Trophoblast cell (in vitro differentiated cells and primary cell): ENCODE measurements at places on chromosomes 4 and X.
A peak's percentile ranks its signal among the peaks of the same experiment; 100 is the strongest.

- H3K4me1 ChIP-seq = no peaks in the 10 kb centered on the region
- H3K27ac ChIP-seq = no peak overlapping the region
- no peak overlapping the region for H3K4me3 ChIP-seq
- DNase-seq = no peak
- no peaks in the 10 kb centered on the region for H3K27me3 ChIP-seq
These were observed 97.4 kb downstream of the IRF2 start for GRCh38 chr4:184376923-184377322.

DNA sequence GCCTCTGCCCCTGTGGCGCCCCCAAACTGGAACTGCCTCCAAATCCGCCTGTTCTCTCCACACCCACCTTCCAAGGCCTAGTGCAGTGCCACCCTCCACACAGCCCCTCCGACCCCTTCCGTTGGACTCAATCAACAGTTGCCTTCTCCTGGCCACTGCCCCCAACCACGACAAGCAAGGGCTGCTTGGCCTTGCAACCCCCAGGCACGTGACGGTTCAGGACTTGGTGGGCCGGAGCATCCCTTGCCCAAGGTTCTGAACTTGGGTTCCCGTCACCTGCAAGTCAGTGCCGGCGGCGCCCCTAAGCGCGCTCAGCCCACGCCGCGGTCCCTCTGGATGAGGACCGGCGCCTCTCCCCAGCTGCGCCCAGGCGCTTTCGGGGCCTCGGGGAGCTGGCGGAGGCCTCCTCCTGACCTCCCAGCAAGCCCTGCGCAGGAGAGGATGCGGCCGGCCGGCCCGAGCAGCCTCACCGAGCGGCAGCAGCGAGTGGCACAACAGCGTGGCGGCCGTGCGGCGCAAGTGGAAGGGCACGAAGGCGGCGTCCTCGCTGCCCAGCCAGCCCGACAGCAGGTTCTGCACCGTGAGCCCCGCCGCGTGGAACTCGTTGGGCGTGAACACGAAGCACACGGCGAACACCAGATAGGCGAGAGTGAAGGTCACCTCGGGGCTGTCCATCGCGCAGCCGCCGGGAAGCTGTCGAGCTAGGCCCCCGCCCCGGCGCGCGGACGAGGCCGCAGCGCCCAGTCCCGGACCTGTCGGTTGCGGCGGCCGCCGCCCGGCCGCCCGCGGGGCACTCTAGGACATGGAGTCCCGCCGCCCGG is 750 bp downstream of the TMEM129 start:
- peaks cover 14% of the 10 kb centered on the region for H3K4me1 ChIP-seq
- peak; percentile 31 for DNase-seq
- H3K4me3 ChIP-seq = peak overlapping the region; percentile 90
- peaks cover 38% of the 10 kb centered on the region for H3K36me3 ChIP-seq
- peak overlapping the region; percentile 40 for H3K27ac ChIP-seq

GRCh38 chrX:37686369-37686995 is 891 bp downstream of the XK start:
- H3K4me3 ChIP-seq = no peak overlapping the region
- H3K27me3 ChIP-seq = no peaks in the 10 kb centered on the region
- no peak overlapping the region for H3K27ac ChIP-seq
- H3K36me3 ChIP-seq = no peaks in the 10 kb centered on the region
- no peak for DNase-seq

- DNase-seq = no peak
- H3K27ac ChIP-seq = no peak overlapping the region
- H3K4me1 ChIP-seq = peaks cover 2% of the 10 kb centered on the region
- H3K36me3 ChIP-seq = no peaks in the 10 kb centered on the region
These were observed 101.6 kb downstream of the PDE5A start for GRCh38 chr4:119526786-119527550.

DNA sequence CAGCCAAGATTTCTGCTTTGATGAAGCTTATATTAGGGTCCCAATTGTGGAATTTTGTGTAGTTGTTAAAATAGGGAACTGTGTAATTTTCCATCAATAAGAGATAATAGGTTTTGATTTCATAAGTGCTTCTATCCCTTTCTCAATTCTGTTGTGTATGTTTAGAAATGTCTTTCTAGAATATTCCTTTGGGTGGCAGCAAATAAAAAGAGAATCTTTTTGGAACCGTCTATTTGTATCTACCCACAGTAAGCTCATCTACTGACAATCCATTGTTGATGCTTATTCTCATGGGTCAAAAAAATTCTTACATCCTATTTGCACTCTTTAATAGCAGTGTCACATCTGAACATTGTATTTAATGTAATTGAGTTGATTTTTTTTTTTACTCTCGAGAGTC is 61.7 kb downstream of the TMA16 start:
- H3K36me3 ChIP-seq = no peaks in the 10 kb centered on the region
- H3K27ac ChIP-seq = no peak overlapping the region
- no peak overlapping the region for H3K4me3 ChIP-seq
- no peak for DNase-seq
- H3K4me1 ChIP-seq = no peaks in the 10 kb centered on the region
- no peaks in the 10 kb centered on the region for H3K27me3 ChIP-seq

GRCh38 chr4:169256101-169256612 is 14.6 kb downstream of the SH3RF1 start:
- no peak overlapping the region for H3K4me3 ChIP-seq
- no peak for DNase-seq
- peaks cover 14% of the 10 kb centered on the region for H3K4me1 ChIP-seq
- no peaks in the 10 kb centered on the region for H3K36me3 ChIP-seq

DNA sequence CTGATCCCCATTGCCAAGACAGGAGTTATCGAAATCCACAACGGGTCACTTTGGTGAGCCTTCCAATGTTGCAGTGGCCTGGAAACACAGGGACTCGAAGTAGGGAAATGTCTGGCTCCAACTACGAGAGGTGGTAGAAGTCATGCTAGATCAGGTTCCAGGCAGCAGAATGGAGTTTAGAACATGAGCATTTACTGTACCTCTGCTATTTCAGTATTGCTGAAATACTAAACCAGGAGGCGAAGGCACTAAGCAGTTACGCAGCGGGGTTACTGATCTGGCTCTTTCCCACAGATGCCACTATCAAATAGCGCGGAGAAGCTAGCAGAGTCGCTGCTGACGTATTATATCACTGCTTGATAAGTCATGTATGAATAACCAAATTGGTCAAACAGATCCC is 56.3 kb downstream of the PTCHD1 start:
- no peaks in the 10 kb centered on the region for H3K36me3 ChIP-seq
- H3K4me1 ChIP-seq = no peaks in the 10 kb centered on the region
- no peak overlapping the region for H3K4me3 ChIP-seq
- no peak for DNase-seq
- H3K27me3 ChIP-seq = no peaks in the 10 kb centered on the region

DNA sequence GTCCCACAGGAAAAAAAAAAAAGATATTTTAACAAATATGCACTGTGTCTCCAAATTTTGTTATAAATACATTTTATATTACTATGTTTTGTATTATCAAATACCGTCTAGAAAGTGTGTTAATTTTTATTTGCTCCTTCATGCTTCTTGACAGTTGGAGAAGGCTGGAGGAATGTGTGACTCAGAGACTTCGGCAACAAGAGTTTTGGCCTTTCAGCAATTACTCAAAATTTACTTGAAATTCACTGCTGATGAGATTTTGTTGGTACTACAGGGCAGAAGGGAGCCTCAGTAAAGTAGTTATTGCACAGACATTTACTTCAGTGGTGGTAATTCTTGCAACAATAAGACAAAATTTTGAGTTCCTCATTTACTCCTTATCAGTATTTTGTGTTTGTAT is 2164.0 kb downstream of the PCDH7 start:
- no peak for DNase-seq
- H3K27me3 ChIP-seq = no peaks in the 10 kb centered on the region
- no peaks in the 10 kb centered on the region for H3K4me1 ChIP-seq
- H3K4me3 ChIP-seq = no peak overlapping the region
- no peak overlapping the region for H3K27ac ChIP-seq

- no peak for DNase-seq
- peaks cover 5% of the 10 kb centered on the region for H3K4me1 ChIP-seq
- no peak overlapping the region for H3K4me3 ChIP-seq
- peaks cover 92% of the 10 kb centered on the region for H3K27me3 ChIP-seq
- no peak overlapping the region for H3K27ac ChIP-seq
These were observed 16.9 kb downstream of the NKX3-2 start for GRCh38 chr4:13527192-13527980.

DNA sequence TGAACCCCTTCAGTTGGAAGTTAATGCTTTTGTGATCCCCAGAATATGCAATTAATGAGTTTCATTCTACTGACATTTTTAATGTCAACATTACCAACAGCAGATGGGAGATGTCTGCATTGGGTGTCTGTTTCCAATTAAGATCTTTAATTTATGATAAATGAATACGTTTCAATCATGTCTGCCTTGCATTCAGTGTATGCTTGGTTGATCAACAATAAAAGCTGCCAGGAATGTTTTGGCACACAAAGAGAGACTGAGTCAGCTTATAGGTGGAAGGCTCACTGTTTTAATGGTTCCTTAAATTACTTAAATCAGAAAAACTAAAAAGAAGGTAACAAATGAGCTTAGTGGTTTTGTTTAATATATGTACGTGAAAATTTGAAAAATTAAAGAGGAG is 359.9 kb upstream of the CNKSR2 start:
- H3K4me1 ChIP-seq = no peaks in the 10 kb centered on the region
- no peaks in the 10 kb centered on the region for H3K36me3 ChIP-seq
- H3K27ac ChIP-seq = no peak overlapping the region
- no peaks in the 10 kb centered on the region for H3K27me3 ChIP-seq
- DNase-seq = no peak
- no peak overlapping the region for H3K4me3 ChIP-seq

GRCh38 chrX:145532176-145532780 is 285.0 kb downstream of the SPANXN1 start:
- no peak for DNase-seq
- H3K27ac ChIP-seq = no peak overlapping the region
- H3K36me3 ChIP-seq = no peaks in the 10 kb centered on the region

DNA sequence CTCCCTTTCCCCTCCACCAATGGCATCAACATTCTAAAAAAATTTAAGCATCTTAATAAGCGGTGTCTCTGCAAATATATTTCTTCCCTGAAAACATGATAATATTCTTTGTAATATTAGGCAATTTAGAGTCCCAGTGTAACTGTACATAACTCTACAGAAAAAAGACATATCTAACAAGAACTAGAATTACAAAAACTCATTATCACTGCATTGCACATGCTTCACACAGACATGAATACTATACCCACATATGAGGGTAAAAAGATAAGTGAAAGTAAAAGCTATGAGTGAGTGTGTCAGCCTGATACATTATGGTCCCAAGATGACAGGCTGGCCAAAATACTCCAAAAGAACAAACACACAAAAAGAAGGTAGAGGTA is 2.4 kb upstream of the FGB start:
- peak; percentile 83 for DNase-seq
- H3K36me3 ChIP-seq = no peaks in the 10 kb centered on the region
- H3K27ac ChIP-seq = no peak overlapping the region
- H3K4me1 ChIP-seq = no peaks in the 10 kb centered on the region
- H3K4me3 ChIP-seq = no peak overlapping the region
- H3K27me3 ChIP-seq = no peaks in the 10 kb centered on the region

GRCh38 chr4:73053974-73054480 is 15.5 kb downstream of the COX18 start:
- no peak overlapping the region for H3K4me3 ChIP-seq
- no peaks in the 10 kb centered on the region for H3K4me1 ChIP-seq
- DNase-seq = no peak
- H3K27me3 ChIP-seq = no peaks in the 10 kb centered on the region
- peaks cover 10% of the 10 kb centered on the region for H3K36me3 ChIP-seq

DNA sequence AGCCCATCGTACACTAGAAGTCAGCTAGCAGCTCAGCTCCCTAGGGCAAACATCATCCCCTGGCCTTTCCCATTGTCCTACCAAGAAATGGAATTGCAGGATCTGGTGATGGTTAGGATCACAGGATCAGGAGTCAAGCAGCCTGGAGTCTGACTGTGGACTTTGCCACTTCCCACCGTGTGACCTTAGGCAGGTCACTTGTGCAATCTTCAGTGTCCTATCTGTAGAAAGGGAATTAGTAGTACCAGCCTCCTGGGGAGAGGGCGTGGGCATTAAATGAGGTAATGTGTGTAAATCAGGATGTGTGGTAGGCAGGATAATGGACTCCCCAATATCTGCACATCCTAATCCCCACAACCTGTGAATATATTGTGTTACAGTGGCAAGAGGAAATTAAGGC is 38.6 kb upstream of the APLN start:
- H3K36me3 ChIP-seq = no peaks in the 10 kb centered on the region
- no peak overlapping the region for H3K4me3 ChIP-seq
- no peak for DNase-seq
- H3K27me3 ChIP-seq = no peaks in the 10 kb centered on the region
- H3K27ac ChIP-seq = no peak overlapping the region
- no peaks in the 10 kb centered on the region for H3K4me1 ChIP-seq

DNA sequence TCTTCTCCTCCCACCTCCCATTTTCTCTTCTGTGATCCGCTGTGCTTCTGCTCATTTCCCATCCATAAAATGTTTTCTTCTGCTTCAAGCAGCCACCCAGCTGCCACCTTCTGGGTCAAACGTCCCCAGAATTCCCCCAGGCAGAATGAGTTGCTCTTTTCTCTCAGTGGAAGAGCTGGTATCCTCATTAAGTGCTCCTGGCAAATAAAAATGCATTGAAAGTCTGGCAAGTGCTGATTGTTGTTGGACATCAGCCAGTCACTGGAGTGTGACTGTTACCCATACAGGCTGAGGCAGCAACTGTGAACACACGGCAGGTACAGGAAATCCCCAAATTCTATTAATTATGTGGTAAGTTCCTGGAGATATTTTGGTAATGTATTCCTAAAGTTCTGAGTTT is 52.6 kb downstream of the LIMCH1 start:
- no peaks in the 10 kb centered on the region for H3K27me3 ChIP-seq
- H3K4me3 ChIP-seq = no peak overlapping the region
- no peak for DNase-seq
- no peak overlapping the region for H3K27ac ChIP-seq

DNA sequence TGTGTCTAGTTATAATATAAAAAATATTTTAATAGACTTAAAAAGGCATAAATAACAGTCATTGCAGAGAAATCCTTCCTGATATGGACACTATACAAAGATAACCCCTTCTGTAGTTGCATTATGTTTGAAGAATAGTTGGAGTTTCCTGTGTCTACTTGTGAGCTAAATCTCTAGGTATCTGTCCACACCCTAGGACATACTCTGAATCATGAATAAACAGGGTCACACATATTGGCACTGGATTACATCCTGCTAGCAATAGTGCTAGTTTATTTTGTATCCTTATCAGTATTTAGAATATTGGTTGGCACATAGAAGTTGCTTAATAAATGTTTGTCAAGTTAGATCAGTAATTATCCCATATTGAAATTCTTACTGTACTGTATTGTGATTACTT is 173.9 kb downstream of the GRXCR1 start:
- no peak for DNase-seq
- no peak overlapping the region for H3K27ac ChIP-seq
- H3K36me3 ChIP-seq = no peaks in the 10 kb centered on the region
- H3K4me1 ChIP-seq = no peaks in the 10 kb centered on the region
- no peaks in the 10 kb centered on the region for H3K27me3 ChIP-seq
